Fibroblast of the aortic adventitia (primary cell): ENCODE measurements at places on chromosomes 6 and 20. TPM values are rescaled to one million over a fixed set of nuclear protein-coding genes. Genes with fewer than 3 reads are reported as not detected.

The PROKR2 gene
- not detected in 2 replicates for total RNA-seq

DNA sequence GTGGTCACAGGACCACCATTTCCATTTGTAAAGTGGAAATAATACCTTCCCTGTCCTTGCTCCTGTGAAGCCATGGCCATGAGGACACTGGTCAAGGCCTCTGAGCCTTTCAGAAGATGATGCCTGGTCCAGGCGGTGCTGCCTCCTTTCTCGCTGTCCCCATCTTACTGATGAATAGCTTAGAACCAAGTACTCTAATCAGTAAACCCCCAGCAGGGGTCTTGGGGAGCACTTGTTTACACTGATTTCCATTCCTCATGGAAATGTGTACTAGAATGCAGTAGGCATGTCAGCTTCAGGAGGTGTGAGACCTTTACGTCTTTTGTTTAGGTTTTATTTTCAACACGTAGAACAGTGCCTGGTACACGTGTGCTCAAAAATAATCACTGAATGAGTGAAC lies 75.1 kb downstream of the DZANK1 start:
- no peak for DNase-seq

GRCh38 chr6:167044696-167045095 lies 45.5 kb downstream of the CEP43 start:
- peak; percentile 7 for DNase-seq

GRCh38 chr6:152454003-152454402 lies 183.2 kb downstream of the SYNE1 start:
- no peak for DNase-seq

The POPDC3 gene
- total RNA-seq = 7.5 and 33.7 TPM in 2 replicates

DNA sequence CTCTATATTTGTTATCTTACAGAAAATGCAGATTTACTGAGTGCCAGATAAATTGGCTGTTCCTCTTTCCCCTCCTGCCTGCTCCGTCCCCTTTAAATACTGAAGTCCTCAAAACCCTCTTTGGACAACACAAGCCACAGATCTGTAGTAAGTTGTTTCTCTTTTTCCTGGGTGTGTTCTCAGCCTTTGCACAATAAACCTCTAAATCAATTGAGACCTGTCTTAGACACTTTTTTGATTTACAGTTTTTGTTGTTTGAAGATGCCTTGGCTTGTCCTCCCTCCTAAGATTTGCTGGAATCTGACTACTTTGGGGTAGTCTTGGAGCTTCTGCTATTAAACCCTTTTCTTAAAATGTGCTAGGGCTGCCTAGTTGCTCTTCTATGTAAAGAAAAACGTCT lies 60.9 kb upstream of the EIF2S2 start:
- no peak for DNase-seq

DNA sequence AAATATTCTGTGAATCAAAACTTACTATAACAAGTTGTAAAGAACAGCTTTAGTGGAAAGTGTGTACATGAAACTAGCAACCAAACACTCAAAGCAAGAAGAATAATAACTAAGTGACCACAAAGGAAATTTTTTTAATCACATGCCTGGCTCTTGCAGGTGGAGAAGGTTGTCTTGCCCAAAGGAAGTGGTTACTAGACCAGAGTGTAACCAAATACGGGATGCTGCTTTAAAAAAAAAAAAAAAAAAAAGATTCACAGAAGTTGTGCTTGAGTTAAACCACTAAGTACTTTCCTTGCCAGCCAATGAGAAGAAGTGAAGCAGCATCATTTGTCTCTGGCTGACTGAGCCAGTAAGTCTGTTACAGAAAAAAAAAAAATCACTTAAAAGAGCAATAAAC lies 19.1 kb upstream of the HLA-DQB1 start:
- DNase-seq = no peak

GRCh38 chr20:45330476-45330875 lies 17.7 kb downstream of the SDC4 start:
- DNase-seq = no peak

The GPR6 gene
- not detected in 2 replicates for total RNA-seq

DNA sequence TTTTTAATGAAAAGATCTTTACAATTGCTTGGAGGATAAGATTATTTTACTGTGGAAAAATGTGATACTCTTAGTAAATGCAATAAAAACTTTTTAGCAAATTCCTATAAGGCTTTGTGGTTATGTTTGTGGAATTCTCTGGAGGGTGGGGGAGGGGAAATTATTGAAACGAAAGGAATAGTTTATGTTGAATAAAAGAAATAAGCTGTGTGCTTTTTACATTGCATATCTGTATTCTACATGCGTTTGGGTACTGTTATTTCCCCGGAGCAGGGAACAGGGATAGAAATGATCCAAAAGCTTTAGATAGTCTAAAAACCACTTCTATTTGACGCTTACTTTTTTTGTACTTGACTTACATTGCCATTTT lies 143.8 kb downstream of the SLC16A10 start:
- DNase-seq = peak; percentile 21

GRCh38 chr20:14445310-14445709 lies 107.9 kb upstream of the FLRT3 start:
- DNase-seq = peak; percentile 47

DNA sequence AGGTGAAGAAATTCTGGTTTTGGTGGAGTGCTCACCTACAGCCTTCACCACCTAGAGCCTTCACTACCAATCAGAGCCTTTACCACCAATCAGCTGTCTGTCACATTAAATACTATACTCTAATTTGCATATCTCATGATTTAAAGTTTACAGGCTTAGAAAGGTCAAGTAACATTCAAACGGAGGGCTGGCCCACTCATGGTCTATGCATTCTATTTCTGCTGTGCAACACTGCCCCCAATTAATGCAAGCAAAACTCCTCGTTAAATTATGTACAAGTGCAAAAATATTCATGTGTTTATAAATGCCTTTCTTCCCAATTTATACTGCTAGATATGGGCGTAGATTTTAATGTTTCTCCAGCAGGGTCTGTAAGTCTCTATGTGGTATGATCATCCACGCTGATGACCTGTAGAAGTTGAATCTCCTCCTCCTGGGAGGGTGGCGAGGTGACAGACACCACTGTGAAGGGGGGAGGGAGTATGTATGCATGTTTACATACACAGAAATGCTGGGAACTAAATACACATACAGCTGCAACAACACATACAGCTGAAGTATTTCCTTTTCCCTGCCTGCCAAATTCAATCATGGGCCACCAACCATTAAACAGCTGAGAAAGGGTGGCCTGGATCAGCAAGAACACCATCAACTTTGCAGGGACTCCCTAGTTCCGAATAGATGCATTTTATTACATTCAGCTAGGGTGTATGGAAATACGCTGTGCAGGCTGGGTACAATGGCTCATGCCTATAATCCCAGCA lies 13.1 kb downstream of the RRAGD start:
- DNase-seq = no peak

- no peak for DNase-seq
These were observed 202.5 kb downstream of the BCAS1 start for GRCh38 chr20:53867741-53868351.

GRCh38 chr6:96545882-96546281 lies 17.0 kb upstream of the FHL5 start:
- no peak for DNase-seq

GRCh38 chr20:36279776-36280175 lies 26.4 kb upstream of the DLGAP4 start:
- no peak for DNase-seq

The TINAG gene
- not detected in 2 replicates for total RNA-seq

DNA sequence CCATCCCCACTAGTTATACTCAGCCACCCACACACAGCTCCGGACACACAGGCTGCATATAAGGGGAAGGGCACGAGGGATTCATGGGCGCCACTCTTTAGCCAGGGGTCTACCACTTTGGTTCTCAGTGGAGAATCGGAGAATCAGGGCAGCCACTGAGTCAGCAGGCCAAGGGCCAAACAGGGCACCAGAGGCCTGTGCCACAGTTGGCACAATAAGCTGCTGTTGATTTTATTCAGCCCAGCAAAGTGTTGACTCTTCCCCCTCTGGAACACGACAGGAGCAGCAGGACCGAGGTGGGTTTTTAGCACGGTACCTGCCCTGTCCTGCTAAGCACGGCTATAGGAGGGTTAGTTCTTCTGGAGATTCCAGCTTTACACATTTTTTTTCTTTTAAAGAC lies 48.3 kb downstream of the GJA10 start:
- no peak for DNase-seq

GRCh38 chr6:167501831-167502385 lies 177.0 kb downstream of the TTLL2 start:
- no peak for DNase-seq

- DNase-seq = no peak
These were observed 47.5 kb downstream of the PHF3 start for GRCh38 chr6:63683071-63683603.

The CENPQ gene
- 2.9 and 23.7 TPM in 2 replicates for total RNA-seq

- no peak for DNase-seq
These were observed 128.4 kb downstream of the KLHL32 start for GRCh38 chr6:97052896-97053295.

The EBF4 gene
- total RNA-seq = 0.09 and 2.6 TPM in 2 replicates

GRCh38 chr6:81785377-81785776 lies 32.9 kb upstream of the TENT5A start:
- DNase-seq = no peak

DNA sequence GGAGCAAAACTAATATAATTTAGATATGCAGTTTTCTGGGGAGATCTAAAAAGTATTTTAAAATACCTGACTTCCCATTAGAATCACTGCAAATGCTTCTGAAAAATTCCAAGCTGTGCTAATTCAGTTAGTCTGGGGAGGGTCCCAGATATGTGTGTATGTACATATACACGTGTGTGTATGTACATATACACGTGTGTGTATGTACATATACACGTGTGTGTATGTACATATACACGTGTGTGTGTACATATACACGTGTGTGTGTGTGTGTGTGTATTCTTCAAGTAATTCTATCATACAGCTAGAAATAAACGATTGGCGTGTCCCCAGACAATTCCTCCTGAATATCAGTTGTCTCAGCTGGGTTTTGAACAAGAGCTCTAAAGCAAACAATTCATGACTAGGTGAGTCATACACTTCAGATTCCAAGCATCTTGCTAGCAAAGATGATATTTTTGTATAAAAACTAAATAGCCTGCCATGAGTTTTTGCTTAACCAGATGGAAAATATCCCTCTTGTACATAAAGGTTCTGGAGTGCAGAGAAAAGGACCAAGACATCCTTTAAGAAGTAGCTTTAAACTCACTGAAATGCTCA lies 58.2 kb downstream of the SPACA1 start:
- DNase-seq = no peak

DNA sequence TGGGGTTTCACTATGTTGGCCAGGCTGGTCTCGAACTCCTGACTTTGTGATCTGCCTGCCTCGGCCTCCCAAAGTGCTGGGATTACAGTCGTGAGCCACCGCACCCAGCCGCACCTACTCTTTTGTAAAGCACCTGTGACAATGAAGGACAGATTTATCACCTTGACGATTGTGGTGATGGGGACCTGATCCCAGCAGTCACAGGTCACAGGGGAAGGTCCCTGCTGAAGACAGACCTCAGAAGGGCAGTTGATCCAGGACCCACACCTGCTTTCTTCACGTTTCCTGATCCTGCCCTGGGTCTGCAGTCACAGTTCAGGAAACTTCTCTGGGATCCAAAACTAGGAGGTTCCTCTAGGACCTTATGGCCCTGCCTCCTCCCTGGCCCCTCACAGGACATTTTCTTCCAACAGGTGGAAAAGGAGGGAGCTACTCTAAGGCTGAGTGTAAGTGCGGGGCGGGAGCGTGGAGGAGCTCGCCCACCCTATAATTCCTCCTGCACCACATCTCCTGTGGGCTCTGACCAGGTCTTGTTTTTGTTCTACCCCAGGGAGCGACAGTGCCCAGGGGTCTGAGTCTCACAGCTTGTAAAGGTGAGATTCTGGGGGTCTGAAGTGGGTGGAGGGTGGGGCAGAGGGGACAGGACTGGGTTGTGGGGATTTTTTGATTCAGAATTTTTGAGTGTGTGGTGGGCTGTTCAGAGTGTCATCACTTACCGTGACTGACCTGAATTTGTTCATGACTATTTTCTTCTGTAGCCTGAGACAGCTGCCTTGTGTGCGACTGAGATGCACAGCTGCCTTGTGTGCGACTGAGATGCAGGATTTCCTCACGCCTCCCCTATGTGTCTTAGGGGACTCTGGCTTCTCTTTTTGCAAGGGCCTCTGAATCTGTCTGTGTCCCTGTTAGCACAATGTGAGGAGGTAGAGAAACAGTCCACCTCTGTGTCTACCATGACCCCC lies 3.0 kb downstream of the HLA-E start:
- no peak for DNase-seq

- DNase-seq = peak; percentile 38
These were observed 54.8 kb downstream of the NFATC2 start for GRCh38 chr20:51487565-51488268.
